ENCODE measurements at places on chromosomes 13 and 19.

- no peak for DNase-seq
These were observed 109.2 kb downstream of the SGCG start for GRCh38 chr13:23289917-23290357.

DNA sequence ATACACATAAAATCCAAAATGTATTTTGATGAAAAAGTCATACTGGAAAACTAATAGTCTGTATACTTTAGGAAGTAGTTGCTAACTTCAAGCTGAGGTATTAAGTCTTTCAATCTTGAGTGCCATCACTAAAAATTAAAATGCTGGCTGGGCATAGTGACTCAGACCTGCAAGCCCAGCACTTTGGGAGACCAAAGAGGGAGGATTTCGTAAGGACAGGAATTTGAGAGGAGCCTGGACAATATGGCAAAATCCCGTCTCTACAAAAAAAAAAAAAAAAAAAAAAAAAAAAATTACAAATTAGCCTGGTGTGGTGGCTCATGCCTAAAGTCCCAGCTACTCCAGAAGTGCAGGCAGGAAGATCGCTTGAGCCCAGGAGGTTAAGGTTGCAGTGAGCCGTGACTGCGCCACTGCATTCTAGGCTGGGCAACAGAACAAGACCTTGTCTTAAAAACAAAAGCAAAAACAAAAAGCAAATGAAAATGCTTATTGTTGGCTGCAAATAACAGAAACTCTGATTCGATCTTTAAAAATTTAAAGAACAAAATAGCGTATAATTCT lies 1994.2 kb upstream of the PCDH20 start:
- DNase-seq = no peak

GRCh38 chr13:83905641-83906040 lies 23.4 kb upstream of the SLITRK1 start:
- DNase-seq = no peak

DNA sequence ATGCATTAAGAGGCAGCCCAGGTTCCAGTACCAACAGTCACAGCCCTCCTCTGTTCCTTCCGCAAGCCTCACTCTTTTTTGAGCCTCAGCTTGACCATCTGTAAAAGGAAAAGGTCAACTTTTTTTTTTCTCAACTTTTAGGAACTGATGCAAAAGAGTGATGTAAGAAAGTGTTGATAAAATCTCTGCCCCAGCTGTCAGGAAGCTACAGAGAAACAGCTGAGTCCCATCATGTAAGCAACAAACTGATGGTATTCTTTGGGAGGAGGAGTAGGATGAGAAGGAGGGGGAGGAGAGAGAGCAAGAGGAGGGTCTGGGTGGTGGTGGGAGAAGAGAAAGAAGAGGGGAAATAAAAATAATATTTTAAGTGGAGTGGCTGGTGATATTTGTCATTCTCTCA lies 233.9 kb upstream of the TSHZ3 start:
- no peak for DNase-seq

- no peak for DNase-seq
These were observed 40.3 kb downstream of the SOX1 start for GRCh38 chr13:112107289-112107688.

DNA sequence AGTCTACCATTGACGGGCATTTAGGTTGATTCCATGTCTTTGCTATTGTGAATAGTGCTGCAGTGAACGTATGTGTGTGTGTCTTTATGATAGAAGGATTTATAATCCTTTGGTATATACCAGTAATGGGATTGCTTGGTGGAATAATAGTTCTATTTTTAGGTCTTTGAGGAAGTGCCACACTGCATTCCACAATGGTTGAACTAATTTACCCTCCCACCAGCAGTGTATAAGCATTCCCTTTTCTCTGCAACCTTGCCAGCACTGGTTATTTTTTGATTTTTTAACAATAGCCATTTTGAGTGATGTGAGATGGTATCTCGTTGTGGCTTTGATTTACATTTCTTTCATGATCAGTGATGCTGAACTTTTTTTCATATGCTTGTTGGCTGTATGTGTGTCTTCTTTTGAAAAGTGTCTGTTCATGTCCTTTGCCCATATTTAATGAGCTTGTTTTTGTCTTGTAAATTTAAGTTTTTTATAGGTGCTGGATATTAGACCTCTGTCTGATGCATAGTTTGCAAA lies 37.5 kb downstream of the RFC3 start:
- DNase-seq = no peak

DNA sequence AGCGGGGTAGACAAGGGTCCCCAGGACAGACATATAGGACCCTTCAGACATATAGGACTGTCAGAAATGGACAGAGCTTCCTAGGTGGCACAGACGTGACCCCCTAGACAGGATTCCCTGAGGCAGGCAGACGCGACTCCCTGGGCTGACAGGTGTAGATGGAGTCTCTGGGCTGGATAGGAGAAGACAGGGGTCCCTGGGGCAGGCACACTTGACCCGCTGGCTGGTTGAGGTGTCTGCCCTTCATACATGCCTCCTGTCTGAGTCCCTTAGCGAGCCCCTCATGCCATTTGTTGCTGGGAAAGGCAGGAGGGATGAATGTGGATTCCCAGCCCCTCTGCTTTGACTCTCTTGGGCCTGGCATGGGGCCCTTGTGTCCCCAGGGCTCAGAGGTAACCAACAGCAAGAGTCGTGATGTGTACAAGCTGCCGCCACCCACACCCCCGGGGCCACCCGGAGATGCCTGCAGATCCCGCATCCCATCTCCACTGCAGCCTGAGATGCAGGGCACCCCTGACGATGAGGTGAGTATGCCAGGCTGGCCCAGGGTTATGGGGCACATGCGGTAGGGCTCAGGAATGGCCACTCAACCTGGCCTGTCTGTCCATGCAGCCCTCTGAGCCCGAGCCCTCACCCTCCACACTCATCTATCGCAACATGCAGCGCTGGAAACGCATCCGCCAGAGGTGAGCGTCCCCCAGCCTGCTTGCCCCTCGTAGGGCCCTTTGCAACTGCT lies 3.0 kb downstream of the HSPB6 start:
- DNase-seq = no peak

GRCh38 chr13:50379584-50379983 lies 364.3 kb downstream of the KCNRG start:
- no peak for DNase-seq

GRCh38 chr19:34345947-34346351 lies 19.0 kb upstream of the GPI start:
- peak; percentile 69 for DNase-seq

DNA sequence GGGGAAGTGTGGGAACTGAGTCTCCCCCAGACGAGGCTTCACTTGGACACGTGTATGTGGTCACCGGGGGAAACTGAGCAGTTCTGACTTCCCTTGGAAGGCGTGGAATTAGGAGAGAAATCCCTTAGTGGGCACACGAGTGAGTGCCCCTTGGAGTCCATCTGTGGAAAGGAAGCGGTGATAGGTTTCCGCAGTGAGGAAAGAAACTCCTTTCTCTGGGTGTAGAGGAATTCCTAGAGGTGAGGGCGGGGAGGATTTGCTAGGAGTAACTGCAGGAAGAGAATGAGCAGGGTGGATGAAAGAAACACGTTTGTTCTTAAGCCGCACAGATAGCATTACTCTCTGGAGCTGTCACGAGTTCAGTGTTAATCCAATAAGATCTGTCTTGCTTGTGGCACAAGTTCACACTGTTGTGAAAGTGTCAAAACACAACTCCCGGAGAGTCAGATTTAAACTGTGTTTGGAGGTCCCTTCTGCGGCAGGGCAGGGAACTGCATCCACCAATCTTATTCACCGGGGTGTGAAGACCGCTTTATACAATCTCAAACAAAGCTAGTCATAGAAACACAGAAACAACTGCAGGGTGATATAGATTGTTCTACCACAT lies 1.2 kb downstream of the KL start:
- DNase-seq = no peak

- no peak for DNase-seq
These were observed 7.2 kb downstream of the PPP1R37 start for GRCh38 chr19:45100201-45100600.

DNA sequence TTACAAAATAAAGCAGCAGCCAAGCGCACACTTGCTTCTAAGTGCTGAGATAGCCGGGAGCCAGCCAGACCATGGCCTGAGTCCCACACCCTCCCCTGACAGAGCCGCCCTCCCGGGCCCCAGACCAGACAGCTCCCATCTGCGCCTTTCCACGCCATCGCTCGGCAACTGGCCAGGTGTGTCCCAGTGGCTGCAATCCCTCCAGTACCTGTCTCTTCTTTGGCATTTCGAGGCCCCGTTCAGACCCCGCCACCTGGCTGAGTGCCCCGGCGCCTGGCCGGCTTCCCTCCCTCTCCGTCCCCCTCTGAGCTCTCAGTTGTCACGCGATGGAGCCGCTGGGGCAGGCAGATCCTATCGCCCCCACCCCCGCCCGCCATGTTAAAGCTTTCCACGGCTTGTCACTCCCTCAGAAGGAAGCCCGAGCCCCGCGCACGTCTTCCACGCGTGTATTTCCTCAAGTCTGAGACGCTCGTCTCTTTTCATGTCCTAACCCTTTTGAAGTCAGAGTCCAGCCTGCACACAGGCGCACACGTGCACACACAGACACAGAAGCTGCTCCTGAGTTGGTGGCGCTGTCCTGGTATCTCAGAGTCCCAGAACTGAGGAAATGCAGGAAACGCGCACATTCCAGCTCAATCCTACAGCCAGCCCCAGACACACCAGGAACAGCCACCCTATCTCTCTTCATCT lies 7.9 kb downstream of the MLLT1 start:
- DNase-seq = no peak

- no peak for DNase-seq
These were observed 192.8 kb upstream of the IRS2 start for GRCh38 chr13:109979228-109979627.

GRCh38 chr13:39565036-39565949 lies 37.7 kb downstream of the LHFPL6 start:
- DNase-seq = no peak

DNA sequence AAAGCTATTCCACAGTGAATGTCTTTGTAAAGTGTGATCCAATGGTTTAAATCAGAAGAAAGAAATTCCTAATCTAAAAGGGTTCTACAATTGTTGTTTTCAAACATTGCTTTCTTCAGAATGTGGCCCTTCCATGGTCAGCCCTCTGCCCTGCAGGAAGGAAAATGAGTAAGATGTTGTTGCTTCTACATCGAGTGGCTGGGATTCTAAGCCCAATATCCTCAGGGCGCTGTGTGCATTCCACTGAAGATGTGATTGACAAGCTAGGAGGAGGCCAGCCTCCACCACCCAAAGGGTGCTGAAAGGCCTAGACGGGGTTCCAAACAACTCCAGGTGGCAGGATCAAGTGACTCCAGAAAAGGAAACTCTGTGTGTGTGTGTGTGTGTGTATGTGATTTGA lies 316.9 kb upstream of the TSHZ3 start:
- no peak for DNase-seq

GRCh38 chr13:50537029-50537428 lies 306.5 kb downstream of the DLEU7 start:
- DNase-seq = no peak

DNA sequence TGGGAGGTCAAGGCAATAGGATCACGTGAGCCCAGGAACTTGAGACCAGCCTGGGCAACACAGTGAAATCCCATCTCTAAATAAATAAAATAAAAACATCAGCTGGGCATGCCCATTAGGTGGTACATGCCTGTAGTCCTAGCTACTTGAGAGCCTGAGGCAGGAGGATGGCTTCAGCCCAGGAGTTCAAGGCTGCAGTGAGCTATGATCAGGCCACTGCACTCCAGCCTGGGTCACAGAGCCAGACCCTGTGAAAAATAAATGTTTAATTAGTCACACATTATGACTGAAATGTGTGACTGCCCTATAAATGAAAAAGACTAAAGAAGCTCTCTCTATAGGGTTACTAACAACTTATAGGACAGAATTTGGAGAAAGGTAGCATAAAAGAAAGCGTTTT lies 37.7 kb downstream of the USP12 start:
- no peak for DNase-seq

- DNase-seq = no peak
These were observed 12.0 kb upstream of the KCNC3 start for GRCh38 chr19:50341091-50341564.

DNA sequence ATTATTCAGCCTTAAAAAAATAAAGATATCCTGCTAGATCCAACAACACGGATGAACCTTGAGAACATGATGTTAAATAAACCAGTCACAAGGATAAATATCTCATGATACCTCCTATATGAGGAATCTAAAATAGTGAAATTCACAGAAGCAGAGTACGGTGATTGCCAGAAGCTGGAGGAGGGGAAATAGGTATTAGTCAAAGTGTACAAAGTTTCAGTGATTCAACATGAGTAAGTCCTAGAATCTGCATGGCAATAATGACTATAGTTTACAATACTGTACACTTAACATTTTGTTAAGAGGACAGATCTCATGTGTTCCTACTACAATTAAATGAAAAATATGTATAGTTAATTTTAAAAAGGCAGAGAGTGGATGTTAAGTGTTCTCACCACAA lies 206.6 kb upstream of the SLC10A2 start:
- no peak for DNase-seq

DNA sequence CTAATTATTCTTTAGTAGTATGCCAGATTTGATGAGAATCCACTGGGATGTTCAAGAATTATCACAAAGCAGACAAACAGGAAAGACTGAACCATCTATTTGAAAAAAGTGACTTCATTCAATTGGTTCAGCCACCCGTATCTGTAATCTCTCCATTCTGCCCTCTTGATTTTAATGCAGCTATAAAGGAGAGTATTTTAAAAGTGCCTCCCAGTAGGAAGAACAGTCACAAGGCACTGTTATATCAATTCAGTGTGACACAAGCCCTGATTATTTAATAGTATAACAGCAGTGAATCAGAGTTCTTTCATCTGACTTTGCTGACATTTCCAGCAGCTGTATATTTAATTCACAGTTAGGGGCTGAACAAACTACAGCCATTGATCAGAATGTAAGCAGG lies 77.3 kb upstream of the SLAIN1 start:
- no peak for DNase-seq

DNA sequence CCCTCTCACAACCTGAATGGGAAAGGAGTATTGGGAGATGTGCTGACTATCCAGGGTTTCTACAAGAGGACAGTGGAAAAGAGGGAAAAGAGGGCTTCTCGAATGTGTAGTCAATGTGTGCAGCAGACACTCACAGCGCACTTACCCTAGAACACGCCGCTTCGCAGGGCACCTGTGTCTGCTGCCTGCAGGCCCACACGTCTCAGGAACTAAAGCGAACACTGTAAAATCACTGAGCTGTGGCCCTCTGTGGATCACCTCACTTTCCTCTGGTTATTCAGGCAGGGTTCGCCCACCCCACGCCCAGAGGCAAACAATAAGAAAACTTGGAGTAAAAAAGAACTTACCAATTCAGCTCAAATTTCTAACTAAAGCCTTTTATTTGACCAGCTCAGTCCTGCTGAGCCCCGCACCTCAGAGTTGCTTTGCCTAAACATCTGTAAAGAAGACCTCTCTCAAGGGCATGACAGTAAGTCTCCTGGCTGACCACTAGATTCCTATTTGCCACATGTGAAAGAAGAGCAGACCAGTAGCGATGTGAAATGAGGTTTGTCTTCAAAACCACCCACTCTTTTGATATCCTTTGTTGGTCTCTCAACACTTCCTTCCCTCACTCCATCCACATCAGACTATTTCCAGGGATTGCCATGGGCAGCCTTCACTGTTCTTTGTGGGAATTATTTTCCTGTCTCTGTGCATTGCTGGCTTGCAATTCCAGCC lies 19.3 kb upstream of the DOCK9 start:
- no peak for DNase-seq
